ENCODE measurements at places on chromosomes 6 and 20.

DNA sequence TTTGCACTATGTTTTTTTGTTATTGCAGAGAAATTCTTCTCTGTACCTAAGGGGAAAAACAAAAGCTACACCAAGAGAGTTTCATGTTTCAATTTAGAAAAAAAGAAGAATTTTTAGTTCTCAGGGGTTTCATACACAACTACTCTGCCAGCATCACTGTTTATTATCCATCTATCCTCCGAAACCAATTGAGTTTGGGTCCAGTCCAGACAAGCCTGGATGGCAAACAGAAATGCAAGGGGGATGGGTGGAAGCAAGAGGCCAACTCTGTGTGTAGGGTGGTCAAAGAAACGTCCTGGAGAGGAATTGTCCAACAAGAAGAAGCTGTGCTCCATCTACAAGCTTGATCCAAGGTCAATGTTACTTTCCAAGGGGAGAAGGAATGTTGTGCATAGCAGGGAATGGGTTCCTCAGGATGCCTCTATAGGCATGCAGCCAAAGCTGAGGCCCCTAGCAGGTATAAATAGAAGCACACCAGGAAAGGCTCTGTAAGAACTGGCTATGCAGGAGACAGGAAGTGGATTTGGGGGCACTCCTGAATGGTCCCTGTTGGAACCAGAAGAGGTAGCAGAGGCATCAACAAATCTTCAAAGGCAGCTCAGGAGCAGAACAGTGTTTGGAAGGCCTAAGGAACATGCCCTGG lies 64.4 kb downstream of the FILIP1 start:
- no peak for DNase-seq

DNA sequence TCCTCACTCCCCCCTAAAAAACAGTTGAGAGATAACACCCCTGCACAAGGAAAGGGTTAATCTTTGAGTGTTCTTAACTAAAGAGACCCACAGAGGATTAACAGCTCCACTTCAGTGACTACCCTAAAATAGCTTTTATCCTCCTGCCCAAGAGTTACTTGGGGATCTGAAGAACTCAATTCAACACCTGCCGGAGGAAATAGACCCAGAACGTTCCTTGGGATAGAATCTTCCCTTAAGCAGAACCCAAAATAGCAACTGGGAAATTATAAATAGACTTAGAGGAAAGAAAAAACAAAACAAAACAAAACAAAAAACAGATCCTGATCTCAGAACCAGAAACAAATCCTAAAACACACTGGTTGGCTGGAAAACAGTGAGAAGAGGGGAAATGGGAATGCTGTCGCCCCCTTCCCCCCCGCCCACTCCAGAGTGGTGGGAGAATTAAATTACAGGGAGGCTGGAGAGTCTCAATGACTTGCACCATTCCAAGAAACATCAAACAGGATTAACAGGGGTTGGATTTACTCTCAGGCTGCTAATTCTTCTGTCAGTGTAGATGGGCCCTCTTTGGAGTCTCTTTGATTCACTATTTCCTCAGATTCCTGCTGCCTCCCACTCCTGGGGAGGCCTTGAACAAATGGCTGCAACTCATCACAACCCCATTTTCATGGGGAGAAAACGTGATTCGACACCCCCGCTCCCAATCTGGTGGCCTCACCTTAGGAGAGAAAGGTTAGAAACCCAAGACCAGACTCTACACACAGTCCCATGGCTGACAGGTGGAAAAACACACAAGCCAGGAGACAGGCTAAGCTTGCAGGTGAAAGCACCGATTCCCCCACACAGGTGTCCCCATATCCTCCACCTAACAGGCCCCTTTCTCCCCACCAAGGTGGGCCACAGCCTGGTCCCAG lies 1.4 kb downstream of the PLAGL2 start:
- no peak for DNase-seq

- no peak for DNase-seq
Observed at GRCh38 chr6:142407685-142408273, 106.0 kb downstream of the ADGRG6 start.

- DNase-seq = no peak
Observed at GRCh38 chr6:133740816-133741215, 148.1 kb upstream of the TCF21 start.

DNA sequence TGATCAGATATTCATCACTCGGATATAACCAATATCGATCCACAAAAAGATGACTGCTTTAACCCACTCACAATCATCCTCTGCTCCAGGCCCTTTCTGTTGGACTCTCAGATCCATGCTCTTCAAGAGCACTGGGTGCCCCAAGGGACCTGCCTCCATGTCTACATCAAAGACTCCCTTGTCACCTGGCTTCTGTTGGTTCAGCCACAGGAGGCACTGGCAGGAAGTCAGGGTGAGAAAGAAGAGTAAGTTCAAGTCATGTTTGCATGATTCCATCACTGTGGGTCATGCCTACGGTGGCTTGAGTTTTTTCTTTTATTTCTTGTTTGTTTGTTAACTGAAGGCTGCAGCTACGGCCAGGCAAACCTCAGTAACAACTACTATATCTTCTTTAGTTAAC lies 243.3 kb downstream of the ADGRG6 start:
- no peak for DNase-seq

- no peak for DNase-seq
Observed at GRCh38 chr6:36364669-36365479, 22.6 kb downstream of the ETV7 start.

DNA sequence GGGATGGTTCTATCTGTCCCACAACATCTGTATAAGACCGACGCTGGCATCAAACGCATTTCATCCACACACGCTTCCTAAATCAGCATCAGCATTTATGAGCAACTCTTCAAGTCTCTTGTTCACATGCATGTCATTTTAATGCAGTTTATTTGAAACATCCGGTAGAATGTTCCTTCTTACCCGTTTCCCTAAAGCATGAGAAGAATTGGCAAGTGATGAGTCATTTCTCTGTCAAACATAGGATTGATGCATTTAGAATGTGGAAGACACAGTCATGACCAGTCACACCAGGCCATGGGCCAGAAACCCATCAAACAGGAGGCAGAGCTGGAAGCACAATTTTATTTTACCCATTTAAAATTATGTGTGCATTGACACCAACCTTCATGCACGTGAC lies 122.8 kb downstream of the UST start:
- DNase-seq = no peak

GRCh38 chr20:61373956-61374545 lies 122.0 kb downstream of the CDH4 start:
- no peak for DNase-seq

- DNase-seq = no peak
Observed at GRCh38 chr20:20691477-20692235, 20.8 kb downstream of the RALGAPA2 start.

- DNase-seq = no peak
Observed at GRCh38 chr6:121498481-121499276, 63.2 kb downstream of the GJA1 start.

GRCh38 chr20:7193681-7194080 lies 426.2 kb downstream of the BMP2 start:
- no peak for DNase-seq

DNA sequence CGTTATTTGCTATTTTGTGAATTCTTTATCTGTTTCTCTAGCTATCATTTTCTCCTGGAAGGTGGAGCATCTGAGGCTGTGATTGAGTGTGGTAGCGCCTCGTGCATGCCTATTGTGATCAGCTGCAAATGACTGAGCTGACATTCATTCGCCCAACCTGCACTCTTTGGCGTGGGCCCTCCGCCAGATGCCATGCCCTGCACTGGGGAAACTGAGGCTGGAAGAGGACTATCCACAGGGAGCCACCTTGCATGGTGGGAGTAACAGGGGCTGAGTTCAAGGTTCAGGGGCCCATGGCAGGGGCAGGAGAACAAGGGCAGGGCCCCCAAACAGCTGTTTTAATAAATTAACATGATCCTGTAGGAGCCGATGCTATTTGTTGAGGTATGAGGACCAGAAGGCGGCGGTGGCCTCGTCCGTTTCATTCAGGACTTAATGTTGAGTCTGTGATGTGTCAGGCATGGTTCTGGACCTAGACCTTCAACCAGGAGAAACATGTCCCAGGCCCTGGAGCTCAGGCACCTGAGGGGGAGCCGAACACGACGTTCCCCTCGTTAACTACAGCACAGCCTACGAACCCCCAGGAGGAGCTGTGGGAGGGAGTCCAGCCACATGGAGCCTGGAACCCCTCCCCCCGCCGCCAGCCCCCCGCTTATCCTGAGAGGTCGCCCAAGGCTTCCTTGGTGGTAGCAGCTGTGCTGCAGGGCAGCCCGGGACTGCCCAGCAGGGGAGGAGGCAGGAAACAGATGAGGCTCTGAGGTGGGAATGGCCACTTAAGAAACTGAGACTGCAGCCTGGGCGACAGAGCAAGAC lies 242.9 kb downstream of the CDH4 start:
- DNase-seq = no peak

DNA sequence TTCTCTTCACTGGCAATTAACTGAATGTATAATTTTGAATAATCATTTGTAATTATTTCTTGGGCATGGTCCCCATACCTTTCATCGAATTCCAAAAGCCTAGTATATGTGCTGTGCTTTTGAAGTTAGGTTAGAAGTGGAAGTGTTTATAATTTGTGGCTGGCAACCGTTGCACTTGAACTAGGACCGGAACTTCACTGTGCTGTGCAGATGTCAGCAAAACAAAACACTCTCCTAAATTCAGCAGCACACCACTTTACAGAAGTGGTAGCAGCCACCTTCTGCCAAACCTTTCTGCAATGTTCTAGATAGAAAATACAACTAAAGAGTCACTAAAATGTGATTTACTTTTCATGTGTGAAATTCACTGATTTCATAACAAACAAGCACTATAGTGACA lies 111.9 kb downstream of the FAM83B start:
- DNase-seq = no peak

DNA sequence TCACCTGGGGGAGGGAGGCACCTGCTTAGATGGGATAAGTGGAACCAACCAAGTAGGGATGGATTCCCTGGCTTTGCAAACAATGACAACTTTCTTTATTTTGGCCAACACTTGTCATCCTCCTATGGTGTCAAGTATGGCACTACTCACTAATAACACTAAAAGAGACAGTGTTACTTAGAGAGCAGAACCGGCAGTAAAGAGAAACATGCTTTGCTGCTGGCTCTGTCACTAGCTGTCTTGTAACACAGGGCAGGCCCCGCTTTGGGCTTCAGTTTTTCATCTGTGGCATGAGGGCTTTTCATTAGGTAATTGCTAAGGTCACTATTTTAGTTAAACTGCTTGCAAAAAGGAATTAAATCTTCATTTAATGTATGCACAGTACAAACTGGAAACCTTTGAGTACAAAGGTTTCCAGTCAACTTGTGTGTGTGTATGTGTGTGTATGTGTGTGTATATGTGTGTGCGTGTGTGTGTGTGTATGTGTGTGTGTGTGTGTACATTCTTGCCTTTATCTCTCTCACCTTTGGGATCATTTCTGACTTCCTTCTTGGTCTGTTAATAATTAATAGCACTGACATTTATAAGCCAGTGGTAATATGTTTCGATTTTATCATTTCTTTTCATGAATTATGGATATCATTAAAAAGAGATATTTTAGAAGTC lies 64.7 kb downstream of the BTBD3 start:
- no peak for DNase-seq

GRCh38 chr20:61978491-61978890 lies 87.2 kb downstream of the TAF4 start:
- DNase-seq = no peak

All from uterus (tissue), 4 donors.